ENCODE measurements at places on chromosomes 2 and 18.

GRCh38 chr2:17969661-17970060, 91.2 kb downstream of the KCNS3 start:
- no peak for DNase-seq

DNA sequence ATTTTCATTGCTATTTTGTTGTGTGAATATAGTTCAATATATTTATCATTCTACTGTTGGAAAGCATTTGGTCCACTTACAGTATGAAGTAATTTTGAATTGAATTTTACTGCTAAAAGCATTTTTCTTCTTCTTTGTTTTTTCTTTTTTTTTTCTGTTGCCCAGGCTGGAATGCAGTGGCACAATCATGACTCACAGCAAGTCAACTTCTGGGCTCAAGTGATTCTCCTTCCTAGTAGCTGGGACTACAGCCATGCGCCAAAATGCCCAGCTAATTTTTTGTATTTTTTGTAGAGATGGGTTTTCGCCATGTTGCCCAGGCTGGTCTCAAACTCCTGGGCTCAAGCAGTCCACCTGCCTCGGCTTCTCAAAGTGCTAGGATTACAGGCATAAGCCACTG, 2.4 kb upstream of the ETAA1 start:
- DNase-seq = peak; percentile 42

DNA sequence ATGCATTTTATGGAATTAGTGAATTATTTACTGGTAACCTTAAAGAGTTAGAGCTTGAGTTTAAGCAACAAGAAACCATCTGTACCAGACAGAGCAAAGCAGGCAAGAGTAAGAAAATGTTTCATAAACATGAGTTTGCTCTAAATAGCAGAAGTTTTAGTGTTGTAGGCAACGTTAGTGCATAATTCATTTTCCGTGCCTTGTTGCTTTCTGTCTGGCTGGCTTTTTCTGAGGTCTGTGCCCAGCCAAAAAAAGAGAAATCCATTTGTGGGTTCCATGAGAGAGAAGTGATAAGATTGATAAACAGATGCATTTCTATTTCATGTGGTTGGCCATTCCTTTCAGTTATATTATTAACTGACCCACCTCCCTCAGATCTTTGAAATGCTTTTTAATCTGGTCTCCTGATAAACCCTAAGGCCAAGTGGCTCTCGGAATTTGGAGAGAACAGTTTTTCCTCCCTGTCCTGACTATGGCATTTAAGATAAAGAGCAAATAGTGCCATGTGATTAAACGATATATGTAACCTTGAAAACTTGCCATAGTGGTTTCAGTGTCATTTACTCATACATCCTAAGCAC, 139.5 kb upstream of the LMAN1 start:
- no peak for DNase-seq

GRCh38 chr2:159661286-159661685, 44.9 kb upstream of the BAZ2B start:
- DNase-seq = no peak

DNA sequence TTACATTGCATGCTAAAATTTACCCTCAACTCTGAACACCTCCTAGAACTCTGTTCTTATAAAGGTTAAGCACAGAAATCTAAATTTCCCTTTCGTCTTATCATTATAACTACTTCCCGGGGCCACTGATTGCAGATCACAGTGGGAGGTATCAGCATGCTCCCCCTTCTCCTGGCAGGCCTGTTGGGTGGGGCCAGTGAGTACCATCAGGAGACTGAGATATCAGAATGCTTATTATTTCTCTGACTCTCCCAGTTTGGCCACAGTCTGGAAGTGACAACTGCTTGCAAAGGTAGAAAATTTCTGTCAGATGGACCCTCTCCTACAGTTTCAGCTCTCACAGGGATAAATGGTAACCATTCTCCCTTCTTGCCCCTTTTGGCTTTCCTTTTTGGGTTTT, 62.6 kb downstream of the DSEL start:
- DNase-seq = no peak

DNA sequence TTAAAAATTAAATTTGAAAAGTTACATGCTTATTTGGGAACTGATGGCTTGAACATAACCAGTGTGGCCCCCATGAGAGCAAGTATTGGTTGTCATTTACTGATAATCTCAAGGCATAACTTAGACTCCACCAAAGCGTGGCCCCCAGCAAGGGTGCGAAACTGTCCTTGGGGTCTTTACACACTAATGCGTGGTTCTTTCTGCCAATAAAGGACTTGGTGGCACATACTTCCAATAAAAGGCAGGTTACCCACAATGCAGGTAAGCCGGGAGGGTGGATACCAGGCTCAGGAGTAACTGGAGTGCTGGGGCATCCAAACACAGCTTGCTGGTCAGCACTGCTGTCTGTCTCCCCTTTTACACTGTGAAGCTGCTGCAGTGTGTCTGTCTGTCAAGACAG, 278.2 kb upstream of the NCKAP5 start:
- no peak for DNase-seq

- no peak for DNase-seq
Observed at GRCh38 chr2:121804340-121804739, 48.9 kb downstream of the TSN start.

- no peak for DNase-seq
Observed at GRCh38 chr18:25112821-25113434, 239.0 kb downstream of the ZNF521 start.

DNA sequence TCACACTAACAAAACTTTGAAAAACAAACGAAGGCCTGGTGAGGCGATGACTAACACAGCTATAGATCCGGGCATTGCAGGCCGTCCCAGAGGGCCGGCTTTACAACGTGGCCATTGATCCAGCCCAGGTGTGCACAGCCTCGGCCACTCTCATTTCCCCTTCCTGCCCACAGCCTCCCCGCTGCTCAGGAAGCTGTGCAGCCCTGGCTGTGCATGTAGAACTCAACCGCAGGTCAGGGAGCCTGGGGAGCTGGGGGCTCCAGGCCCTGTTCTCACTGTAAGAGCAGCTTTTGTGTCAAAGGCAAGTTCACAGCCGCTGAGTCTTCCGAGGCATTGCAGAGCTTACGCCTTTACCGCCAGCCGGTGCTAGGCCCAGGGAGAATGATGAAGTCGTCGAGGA, 87.2 kb downstream of the LONRF2 start:
- no peak for DNase-seq

DNA sequence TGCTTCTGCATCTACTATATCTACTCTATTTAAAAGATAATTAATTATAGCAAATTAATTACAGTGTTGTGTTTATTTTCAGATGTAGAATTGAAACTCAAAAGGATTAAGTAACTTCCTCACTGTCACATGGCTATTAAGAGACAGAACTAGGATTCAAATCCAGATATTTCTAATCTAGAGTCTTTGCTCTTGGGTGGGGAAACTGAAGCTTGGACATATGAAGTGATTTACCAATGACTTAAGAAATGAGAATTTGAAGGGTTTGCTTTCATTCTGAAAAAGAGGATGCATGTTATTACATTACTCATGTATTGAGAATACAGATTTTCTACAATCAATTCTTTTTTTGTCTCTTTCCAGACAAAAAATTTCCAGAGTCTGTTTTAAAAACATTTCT, 191.5 kb upstream of the SMAD7 start:
- DNase-seq = no peak

Data from RKO (cell line).